Activated naive CD8-positive, alpha-beta T cell treated with anti-CD3 and anti-CD28 coated beads, Interleukin-2, amount 50 U/mL, for 24 hours (primary cell): ENCODE measurements at places on chromosomes 2 and 18.

DNA sequence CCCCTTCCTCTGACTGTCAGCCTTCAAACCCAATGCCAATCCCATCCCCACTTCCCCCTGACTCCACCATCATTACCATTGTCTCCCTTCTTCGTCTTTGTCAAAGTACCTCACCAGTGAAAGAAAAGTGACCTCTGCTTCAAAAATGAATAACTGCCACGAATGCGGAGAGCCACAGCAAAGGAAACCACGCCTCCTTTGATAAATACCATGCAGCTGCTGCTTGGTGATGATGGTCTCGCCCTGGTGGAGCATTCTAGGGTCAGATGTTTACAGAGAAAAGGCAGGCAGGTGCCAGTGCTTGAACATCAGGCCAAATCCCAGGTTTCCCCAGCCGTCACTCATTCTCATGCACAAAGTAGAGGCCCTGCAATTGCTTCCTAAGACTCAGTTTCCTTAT, 162.2 kb downstream of the BCL11A start:
- no peak overlapping the region for H3K27ac ChIP-seq
- no peak overlapping the region for H3K4me3 ChIP-seq
- H3K27me3 ChIP-seq: no peaks in the 10 kb centered on the region

GRCh38 chr2:101012706-101013181, 10.7 kb downstream of the RPL31 start:
- no peak overlapping the region for H3K27ac ChIP-seq
- peaks cover 50% of the 10 kb centered on the region for H3K36me3 ChIP-seq
- peak; percentile 37 for DNase-seq
- no peak overlapping the region for H3K4me3 ChIP-seq

DNA sequence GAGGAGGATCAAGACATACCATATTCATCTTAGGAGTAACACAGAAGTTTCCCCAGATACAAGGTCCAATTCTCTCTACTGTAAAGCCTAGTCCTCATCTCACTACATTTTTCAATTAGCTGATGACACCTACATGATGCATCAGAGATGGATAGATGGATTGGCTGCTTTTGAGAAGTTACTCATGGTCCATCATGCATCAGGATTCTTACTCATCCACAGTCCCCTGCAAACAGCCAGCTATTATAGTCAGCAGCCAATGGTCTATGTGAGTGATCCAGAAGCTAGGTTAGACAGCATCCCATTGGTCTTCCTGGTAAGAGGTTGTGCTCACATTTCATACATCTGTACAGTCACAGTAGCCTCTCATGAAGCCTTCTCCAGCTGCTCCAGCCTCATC, 154.5 kb upstream of the NRP2 start:
- H3K27ac ChIP-seq: no peak overlapping the region
- H3K4me3 ChIP-seq: no peak overlapping the region
- no peak for DNase-seq
- H3K36me3 ChIP-seq: no peaks in the 10 kb centered on the region

GRCh38 chr2:31909661-31910060, 101.1 kb downstream of the MEMO1 start:
- H3K27me3 ChIP-seq: no peaks in the 10 kb centered on the region
- H3K4me3 ChIP-seq: no peak overlapping the region
- DNase-seq: no peak
- peaks cover 6% of the 10 kb centered on the region for H3K4me1 ChIP-seq

DNA sequence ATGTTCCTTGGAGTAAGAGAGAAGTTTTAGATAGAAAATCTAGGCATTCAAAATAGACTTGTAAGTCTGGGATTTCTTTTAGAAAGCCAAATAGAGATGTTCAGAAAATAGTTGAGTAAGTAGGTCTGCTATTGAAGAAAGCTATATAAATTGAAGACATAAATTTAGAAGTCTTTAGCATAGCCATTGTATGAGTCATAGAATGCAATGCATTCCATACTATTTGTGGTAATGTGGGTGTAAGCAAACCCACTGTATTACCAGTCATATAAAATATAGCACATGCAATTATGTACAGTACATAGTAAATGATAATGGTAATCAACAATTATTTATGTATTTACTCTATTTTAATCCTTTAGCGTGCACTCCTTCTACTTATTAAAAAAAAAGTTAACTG, 14.1 kb downstream of the MC4R start:
- no peak overlapping the region for H3K27ac ChIP-seq
- no peaks in the 10 kb centered on the region for H3K27me3 ChIP-seq
- no peaks in the 10 kb centered on the region for H3K36me3 ChIP-seq
- no peak overlapping the region for H3K4me3 ChIP-seq
- DNase-seq: no peak

DNA sequence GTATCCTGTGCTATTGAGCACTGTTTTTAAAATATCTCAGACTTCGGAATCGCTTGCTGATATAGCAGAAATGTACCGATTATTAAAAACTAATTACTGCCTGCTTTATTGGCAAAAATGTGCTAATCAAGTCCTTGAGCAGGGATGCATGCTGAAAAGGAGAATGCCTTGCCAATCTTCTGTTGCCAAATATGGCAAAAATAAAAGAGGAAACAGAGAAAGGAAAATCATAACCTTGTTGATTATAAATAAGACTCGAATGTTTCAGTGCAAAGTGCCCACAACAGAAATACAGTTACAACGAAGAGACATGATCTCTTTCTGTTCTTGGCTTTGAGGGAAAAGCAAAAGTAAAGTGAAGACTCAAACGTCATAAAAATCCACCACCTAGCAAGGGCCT, 248.5 kb downstream of the TMEM182 start:
- no peak overlapping the region for H3K4me3 ChIP-seq
- H3K36me3 ChIP-seq: no peaks in the 10 kb centered on the region
- H3K27me3 ChIP-seq: no peaks in the 10 kb centered on the region
- DNase-seq: no peak
- H3K4me1 ChIP-seq: no peaks in the 10 kb centered on the region
- H3K27ac ChIP-seq: no peak overlapping the region

- peaks cover 9% of the 10 kb centered on the region for H3K4me1 ChIP-seq
- peak overlapping the region; percentile 17 for H3K27ac ChIP-seq
- DNase-seq: no peak
- no peak overlapping the region for H3K4me3 ChIP-seq
- H3K27me3 ChIP-seq: no peaks in the 10 kb centered on the region
Observed at GRCh38 chr2:15539999-15540398, 21.1 kb downstream of the NBAS start.

DNA sequence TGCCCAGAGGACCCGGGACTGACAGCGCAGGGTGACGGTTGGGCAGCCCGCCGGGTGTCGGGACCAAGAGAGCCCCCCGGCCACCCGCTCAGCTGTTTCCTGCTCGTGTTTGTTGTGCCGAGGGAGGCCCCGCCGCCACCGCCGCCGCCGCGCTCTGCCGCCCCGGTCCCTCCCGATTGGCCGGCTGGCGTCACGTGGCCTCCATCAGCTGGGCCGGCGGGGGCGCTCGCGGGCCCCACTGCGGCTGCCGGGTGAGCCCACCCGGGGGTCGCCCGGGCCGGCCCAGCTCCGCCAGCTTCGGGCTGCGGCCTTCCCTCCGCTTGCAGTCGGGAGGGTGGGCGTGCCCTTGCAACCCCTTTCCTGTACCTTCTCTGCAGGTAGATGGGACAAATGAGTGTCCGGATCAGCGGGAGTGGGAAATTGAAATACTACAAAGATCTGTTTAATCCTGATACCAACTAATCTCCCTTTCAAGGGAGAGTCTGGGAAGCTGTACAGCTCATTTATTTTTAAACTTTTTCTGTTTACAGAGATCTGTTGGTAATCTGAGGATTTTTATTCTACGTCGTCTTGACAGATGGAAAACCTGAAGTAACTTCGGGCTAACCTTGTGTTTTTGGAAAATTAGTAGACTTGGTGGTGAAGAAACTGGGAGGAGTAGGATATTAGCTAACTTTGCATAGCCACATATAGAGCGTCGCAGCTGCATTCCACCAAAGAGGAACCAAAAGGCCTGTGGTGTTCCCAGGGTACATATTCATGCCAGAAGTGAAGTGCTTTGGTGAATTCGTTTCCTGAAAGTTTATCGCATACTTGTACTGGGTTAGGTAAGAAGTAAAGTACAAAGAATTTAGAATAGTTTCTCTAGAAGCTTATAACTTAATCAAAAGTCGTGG, 1.2 kb downstream of the YPEL5 start:
- peaks cover 69% of the 10 kb centered on the region for H3K4me1 ChIP-seq
- peak; percentile 85 for DNase-seq
- H3K4me3 ChIP-seq: peak overlapping the region; percentile 84
- H3K27me3 ChIP-seq: no peaks in the 10 kb centered on the region
- H3K27ac ChIP-seq: peak overlapping the region; percentile 93
- peaks cover 30% of the 10 kb centered on the region for H3K36me3 ChIP-seq

DNA sequence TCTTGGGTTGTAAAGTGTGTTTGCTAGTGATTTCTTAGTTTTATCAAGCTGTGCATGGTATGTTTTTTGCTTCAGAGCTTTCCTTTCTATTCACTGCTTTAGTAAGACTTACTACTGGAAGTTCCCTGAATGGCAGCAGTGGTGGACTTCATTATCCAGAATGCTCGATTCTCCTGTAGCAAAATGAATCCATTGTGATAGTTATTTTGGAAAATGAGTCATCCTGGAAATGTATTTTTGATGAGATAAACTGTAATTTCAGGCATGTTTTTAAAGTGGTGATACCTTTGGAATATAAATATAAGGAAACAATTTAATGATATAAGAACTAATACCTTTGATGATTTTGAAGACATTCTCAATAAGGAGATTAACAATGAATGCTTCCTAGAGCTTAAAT, 387.1 kb downstream of the PTPRM start:
- no peak overlapping the region for H3K27ac ChIP-seq
- H3K4me1 ChIP-seq: no peaks in the 10 kb centered on the region

GRCh38 chr2:188607501-188607900, 315.8 kb downstream of the GULP1 start:
- no peaks in the 10 kb centered on the region for H3K4me1 ChIP-seq
- H3K4me3 ChIP-seq: no peak overlapping the region
- no peaks in the 10 kb centered on the region for H3K36me3 ChIP-seq

- no peak for DNase-seq
- no peaks in the 10 kb centered on the region for H3K36me3 ChIP-seq
- H3K4me1 ChIP-seq: peaks cover 8% of the 10 kb centered on the region
Observed at GRCh38 chr18:63070767-63071502, 248.6 kb downstream of the BCL2 start.

DNA sequence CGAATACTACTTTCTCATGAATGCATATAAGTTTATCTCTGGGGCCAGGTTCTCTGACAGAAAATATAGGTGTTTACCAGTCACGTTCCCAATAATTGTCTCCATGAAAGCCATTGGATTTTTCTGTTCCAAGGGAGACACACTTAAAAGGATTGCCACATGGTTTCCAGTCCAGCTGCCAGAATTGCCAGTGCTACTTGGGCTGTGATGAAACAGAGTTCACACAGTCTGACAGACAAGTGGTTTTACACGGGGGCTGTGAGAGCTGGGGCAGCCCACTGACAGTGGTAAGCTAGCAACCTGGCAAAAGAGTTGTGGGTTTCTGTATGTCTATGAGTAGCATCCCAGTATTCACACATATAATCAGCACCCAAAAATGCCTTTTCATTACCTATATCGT, 27.7 kb upstream of the ATRAID start:
- H3K4me1 ChIP-seq: no peaks in the 10 kb centered on the region
- DNase-seq: no peak
- H3K4me3 ChIP-seq: no peak overlapping the region
- H3K27ac ChIP-seq: no peak overlapping the region
- peaks cover 27% of the 10 kb centered on the region for H3K27me3 ChIP-seq
- no peaks in the 10 kb centered on the region for H3K36me3 ChIP-seq

- H3K36me3 ChIP-seq: no peaks in the 10 kb centered on the region
- H3K27me3 ChIP-seq: peaks cover 14% of the 10 kb centered on the region
- no peak overlapping the region for H3K4me3 ChIP-seq
Observed at GRCh38 chr18:9741793-9742523, 33.9 kb downstream of the RAB31 start.

DNA sequence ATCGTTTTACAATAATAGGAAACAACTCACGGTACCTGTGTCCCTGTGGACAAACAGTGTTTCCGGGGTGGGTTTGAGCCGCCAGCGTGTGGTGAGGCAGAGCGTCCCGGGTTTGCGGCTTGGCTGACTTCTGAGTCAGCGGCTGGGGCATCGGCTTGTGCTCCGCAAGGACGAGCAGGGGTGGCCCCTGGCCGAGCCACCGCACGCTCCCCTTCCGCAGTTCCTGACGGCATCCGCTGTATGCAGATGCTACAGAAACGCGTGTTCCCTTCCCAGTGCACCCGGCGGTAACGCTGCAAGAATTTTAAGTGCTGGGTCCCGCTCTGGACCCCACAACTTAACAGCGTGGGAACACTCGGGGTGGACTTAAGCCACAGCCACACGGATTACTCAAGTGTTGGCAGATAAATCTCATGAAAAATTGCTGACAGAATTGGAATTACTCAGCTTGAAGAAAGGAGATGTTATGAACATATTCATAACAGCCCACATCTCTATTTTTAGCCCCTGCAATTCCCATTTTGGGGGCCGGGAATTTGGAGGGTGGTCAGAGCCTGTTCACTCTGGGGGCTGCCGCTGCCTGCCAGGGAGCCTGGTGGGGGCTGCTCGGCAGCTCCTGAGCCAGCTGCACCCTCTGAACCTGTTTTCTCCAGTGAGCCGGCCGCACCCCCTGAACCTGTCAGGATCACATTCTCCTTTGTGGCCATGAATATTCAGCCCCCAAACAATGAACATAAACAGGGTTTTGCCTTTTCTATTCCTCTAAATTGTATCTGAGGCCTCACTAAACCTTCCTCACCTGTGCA, 12.6 kb upstream of the KCNG2 start:
- H3K27me3 ChIP-seq: peaks cover 33% of the 10 kb centered on the region
- no peaks in the 10 kb centered on the region for H3K4me1 ChIP-seq
- no peak overlapping the region for H3K27ac ChIP-seq
- H3K36me3 ChIP-seq: no peaks in the 10 kb centered on the region

DNA sequence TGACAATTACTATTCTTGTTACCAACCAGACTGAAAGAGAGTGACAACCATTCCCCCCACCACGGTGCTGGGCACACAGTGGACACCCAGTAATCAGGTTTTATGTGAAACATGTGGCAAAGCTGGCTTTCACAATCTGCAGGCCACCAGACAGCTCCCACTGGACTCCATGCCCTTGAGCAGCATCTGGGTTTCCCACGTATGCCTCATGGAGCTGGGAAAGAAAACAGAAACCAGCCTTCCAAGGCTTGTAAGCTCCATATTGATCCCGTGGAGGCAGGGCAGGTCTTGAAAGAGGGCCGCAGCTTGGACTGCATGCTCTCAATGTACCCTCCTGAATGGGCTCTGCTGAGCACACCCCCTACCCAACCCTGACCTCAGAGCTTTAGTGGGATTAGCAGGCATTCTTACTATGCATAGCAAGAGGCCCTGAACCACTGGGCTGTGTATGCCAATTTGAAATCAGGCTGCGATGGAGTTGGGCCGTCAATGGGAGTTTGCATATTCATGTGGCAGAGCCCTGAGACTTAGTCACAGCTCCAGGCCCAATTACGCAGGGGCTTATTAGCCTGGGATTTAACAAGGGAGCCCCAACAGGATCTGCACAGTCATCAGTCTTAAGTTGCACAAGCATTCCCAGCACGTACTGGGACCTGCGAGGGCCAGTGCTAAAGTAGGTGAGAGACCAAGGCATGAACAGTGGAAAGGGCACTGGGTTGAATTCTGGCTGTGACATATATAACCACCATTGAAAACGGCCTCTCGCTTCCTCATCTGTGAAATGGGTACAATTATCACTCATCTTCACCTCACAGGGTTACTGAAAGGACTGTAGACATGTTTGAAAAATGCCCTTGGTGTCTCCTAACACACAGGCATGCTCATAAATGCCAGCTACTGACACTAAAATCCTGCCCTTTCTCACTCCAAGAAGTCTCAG, 10.5 kb downstream of the C1QL2 start:
- H3K36me3 ChIP-seq: no peaks in the 10 kb centered on the region
- no peak for DNase-seq
- no peak overlapping the region for H3K4me3 ChIP-seq
- H3K27me3 ChIP-seq: peaks cover 10% of the 10 kb centered on the region
- no peak overlapping the region for H3K27ac ChIP-seq
